ENCODE measurements at places on chromosomes 6 and 20.

DNA sequence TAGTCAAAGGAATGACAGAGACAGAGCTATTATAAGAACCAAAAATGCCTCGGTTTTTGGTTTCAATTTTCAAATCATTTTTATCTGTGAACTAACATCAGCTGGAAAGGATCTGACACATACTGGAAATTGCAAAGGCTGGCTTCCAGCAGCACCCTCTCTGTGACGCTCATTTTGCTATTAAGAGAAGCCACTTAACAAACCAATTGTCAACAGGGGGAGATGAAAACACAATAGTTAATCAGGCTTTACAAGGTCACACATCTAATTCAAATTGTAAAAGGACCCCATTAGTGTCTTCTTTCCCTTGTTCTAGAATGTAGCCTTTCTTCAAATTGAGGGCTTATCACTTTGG, 160.5 kb downstream of the TFAP2B start:
- DNase-seq = no peak

DNA sequence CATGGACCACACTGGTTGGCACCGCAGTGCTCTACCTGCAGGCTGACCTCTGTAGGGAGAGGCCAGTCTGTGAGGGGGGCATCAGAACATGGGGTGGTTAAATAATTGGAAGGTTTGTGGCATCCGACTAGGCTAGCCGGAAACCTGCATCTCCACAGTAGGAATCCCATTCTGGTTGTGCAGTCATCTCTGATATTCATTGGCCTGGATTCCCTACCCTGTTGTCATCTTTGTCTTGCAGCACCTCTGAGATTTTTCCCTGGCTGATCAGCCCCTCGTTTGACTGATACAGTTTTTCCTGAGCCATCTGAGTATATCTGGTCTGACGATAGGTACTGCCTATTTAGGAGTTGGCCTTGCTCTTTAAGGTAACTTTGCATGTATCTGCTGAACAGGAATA, 259.4 kb downstream of the TMEM242 start:
- no peak for DNase-seq

DNA sequence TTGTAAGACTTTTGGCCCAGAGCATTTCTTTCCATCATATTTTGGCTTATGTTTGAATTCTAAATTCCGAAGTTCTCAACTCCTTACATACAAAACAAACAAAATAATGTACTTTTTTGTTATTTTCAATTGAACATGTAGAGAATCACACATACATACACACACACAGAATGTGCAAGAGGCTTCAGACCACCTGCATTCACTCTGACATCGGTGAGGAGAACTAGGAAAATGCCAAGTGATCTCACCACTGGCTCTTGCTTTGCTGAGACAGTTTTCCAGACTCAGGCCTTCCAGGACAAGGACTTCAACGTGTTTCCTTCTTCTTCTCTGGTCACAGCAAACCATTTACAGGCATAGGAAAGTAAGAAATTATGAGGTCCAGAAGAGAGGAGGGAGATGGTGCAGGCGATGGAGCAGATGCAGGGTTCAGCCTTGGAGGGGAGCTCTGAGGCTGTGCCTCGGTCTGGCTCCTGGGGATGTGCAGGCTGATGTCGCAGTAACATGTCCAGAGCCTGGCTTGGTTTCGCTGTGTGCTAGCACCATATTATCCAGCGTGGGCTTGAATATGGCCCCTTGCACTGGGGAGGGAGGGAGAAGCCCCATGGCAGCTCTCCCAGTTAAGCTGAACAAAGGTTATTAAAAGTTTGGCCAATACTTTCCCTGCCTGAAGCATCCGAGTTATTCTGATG, 93.4 kb downstream of the DACT2 start:
- DNase-seq = no peak

GRCh38 chr6:13870214-13870830, 54.4 kb upstream of the RNF182 start:
- no peak for DNase-seq

- peak; percentile 19 for DNase-seq
These were observed 15.5 kb downstream of the NOL4L start for GRCh38 chr20:32569380-32570305.

- DNase-seq = no peak
These were observed 22.6 kb downstream of the GHRH start for GRCh38 chr20:37238935-37239451.

- DNase-seq = no peak
These were observed 40.5 kb downstream of the RNGTT start for GRCh38 chr6:88922775-88923548.

DNA sequence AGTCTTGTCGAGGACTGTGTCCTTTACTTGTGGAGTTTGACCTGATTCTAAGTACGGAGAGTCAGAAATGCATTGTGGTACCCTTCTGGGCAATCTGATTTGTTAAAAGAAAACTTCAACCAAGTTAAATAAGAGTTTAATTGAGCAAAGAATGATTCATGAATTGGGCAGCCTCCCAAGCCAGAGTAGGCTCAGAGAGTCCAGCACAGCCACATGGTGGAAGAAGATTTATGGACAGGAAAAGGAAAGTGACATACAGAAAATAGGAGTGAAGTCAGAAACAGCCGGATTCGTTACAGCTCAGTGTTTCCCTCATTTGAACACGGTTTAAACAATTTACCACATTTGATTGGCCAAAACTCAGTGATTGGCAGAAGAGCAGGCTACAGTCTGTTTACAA, 329.2 kb downstream of the DHX35 start:
- DNase-seq = no peak

DNA sequence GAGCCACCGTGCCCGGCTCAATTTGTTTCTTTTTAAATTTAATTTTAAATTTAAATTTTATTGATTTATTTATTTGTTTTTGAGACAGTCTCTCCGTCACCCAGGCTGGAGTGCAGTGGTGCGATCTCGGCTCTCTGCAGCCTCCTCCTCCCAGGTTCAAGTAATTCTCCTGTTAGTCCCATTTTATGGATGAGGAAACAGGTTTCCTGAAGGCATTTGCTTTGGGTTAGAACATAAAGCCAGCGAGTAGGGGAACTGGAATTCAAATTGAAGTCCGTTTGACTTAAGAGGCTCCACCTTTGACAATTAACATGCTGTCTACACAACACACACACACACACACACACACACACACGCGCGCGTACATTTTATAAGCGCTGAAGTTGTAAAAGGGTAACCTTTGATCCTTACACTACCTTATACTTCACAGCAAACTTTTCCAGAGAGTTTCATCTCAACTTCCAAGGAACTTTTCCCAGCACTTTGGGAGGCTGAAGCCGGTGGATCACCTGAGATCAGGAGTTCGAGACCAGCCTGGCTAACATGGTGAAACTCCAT, 232.0 kb downstream of the BCAS1 start:
- no peak for DNase-seq

GRCh38 chr6:162785632-162786242, 58.0 kb downstream of the PACRG start:
- no peak for DNase-seq

DNA sequence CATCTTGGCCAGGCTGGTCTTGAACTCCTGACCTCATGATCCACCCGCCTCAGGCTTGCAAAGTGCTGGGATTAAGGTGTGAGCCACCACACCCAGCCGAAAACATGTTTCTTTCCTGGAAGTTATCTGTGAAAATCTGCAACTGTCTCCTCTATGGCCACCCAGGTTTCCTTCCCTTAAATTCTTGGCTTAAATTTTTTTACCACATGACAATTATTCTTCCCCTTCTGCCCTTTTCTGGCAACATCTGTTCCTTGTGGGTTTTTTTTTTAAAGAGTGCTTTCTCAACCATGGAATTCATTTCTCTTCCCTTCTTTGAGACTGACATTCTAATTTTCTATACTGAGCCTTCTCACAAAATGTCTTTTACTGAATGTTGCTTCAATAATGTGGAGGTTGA, 59.6 kb downstream of the DOK5 start:
- DNase-seq = no peak

DNA sequence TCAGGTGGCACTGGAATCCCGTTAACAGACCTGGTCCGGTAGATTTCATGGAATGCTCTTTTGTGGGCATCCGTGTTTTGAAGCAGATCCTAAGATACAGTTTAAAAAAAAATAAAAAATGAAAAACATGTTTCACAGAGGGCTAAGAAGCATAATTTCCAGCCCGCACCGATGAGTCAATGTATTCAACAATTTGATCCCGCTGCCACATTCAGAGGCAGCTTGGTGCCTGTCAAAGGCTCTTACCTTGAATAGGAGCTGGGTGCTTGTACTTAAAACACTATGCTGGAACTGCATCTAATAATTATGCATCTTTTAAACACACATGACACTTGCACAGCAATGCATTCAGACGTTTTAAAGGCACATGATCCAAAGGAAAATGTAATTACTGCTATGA, 164.8 kb downstream of the SYNE1 start:
- no peak for DNase-seq

DNA sequence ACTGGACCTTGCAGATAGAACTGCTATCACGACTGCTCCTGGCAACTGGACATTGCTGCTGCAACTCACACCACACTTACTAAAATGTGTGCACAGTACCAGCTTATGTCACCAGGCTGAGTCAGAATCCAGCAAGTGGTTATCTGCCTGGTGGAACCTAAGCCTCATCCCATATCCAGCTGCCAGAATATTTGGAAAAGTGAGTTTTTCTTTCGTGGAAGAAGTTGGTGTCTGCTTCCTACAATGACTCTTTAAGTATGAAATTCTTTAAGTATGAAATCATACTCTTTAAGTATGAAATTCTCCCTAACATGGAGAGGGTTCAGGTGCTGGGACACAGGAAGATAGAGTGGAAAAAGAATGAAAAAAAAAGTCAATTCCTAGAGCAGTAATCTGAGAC, 16.4 kb upstream of the POLR1H start:
- DNase-seq = no peak

DNA sequence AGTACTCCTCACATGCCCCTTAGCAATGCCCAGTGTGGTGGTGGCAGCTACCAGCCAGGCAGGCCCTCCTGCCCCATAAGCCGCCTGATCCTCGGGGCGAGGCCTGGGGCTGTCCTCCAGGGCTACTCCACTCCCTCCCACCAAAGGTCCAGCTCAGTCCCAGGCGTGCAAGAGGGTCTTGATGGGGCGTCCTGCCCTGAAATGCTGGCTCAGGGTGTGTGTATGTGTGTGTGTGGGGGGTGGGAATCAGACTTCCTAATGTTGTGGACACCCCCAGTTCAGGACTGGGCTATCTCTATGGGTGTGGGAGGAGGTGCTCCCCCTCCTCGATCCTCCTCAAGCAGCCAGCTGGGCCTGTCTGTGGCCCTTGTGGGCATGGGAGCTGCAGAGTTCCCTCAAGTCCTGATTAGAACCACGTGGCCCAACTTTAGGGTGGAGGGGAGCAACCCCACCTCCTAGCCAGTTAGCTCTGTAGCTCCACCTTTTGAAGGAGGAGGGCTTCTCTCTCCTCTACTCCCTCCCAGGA, 7.5 kb downstream of the HSPA12B start:
- no peak for DNase-seq

DNA sequence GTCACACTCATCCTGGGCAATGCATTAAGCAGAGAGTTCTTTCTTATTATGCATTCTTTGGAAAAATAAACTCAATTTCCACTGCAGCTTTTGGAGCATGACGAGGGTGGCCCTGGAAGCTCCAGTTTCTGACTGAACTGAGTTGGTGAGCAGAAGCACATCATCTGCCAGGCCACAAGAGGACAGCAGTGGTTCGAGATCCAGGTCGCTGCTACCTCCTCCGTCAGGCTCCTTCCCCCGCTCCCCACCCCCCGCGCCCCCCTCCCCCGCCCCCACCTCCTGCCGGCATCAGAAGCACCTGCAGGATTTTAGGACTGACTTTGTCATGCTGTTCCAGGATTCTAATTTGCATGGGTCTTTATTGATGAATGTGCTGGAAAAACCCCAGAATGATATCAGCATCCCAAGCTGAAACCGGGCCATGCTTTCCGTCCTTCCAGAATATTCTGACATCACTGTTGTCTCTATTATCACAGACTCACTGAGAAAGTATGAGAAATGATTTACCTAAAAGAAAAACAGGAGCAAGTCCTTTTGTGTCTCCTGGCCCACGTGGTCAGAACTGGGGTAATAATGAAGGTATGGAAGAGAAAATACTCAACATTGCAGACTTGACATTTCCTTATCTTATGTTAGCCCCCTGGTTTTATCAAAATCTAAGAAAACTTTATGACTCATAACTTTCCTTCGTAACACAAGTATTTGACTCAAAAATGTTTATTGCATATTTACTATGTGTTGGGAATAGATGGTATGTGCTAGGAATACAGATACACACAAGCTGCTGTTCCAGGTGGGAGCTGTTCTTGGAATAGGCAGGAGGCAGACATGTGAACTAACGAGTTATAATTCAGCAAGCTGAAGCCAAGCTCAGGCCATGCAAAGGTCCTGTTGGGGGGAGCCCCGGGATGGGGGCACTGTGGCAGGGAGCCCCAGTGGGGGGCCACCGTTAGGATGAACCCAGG, 220.2 kb upstream of the EXOC2 start:
- no peak for DNase-seq

DNA sequence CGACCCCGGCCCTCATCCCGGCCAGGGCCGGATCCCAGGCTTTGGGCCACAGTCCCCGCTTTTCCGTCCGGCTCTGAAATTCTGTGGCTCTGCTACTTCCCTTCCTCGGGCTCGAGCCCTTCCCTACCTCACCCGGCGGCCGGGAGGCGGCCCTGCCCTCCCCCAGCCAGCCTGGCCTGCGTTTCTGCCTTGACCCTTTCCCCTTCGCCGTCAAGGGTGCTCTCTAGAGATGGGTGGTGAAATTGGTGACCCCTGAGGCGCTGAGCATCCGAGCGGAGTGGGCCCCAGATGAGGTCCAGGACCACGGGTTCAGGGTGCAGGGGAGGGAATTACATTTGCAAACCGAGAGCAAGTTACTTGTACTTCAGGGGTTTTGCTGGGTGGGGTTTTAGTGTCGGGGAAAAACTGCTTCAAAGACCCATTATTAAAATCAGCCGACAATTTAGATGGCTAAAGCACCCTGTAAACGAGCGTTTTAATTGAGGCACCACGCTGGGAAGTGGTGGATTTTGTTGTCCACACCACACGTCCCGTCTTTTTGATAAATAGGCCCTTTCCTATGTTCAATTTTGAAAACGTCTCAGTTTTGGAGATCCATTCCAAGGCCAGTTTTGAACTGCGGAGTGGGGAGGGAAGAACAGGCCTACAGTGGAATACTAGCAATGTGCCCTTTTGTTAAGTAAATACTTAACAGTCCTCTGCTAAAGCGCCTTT, 9.9 kb downstream of the TFAP2A start:
- no peak for DNase-seq

- DNase-seq = peak; percentile 62
These were observed 58.6 kb downstream of the PPP1R3G start for GRCh38 chr6:5143634-5144311.

DNA sequence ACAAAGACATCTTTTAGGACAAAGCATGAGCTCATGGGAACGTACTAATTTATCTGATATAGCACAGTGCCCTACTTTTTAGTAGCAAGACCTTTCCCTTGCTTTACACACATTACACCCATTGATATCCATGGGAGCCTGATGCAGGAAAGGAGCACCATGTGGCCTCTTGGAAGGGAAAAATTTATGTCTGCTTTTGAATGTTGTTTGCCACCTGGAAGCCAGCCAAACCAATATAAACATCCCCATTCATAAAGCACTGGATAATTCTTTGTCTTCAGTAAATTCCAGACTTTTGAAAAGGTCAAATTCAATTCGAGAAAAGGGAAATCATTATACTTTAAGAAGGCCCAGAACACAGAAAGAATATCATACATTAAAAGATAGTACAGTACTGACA, 152.3 kb upstream of the BEND6 start:
- DNase-seq = no peak
